Effector memory CD4-positive, alpha-beta T cell (primary cell): ENCODE measurements at places on chromosomes 13 and 19.

- no peak for DNase-seq
Measured at GRCh38 chr13:100508996-100509395, 79.6 kb downstream of the GGACT start.

GRCh38 chr19:51047031-51047335 is 12.2 kb upstream of the KLK12 start:
- DNase-seq, result no peak

DNA sequence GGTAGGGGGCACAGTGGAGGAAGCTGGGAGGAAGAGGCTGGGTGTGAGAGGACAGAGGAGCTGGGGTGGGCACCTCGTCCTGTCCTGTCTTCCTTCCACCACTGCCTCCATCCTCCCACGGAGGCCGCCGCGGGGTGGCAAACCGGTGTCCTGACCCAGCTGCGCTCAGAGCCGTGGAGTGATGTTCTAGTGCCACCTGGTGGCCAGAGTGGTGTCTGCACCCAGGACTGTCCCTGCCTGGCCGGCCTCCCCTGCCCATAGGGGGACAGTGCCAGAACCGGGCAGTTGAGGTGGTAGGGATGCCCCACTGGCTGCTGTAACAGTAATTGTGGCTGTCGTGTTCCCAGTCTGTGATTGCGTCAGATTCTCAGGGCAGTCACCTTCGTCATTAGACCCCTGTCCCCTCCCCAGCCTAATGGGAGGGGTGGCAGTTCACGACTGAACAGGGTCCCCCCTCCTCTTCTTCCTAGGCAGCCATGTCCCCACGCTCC is 11.1 kb upstream of the ARRDC2 start:
- DNase-seq, result peak; percentile 76

DNA sequence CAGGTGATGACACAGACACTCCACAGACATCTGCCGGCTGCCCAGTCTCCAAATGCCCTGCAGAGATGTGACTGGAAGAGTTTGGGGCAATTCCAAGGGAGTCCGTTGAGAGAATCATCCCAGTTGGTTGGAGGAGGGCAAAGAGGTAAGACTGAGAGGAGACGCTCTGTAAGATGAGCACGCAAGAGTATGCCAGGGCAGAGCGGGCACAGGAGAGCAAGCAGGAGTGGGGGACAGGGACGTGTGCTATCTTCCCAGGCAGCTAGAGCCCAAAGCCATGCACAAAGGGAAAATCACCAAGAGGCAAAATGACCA is 156.3 kb upstream of the TSHZ3 start:
- no peak for DNase-seq

GRCh38 chr19:31278555-31279435 is 70.4 kb downstream of the TSHZ3 start:
- no peak for DNase-seq

- DNase-seq, result no peak
Measured at GRCh38 chr13:32191452-32191998, 123.6 kb downstream of the ZAR1L start.

DNA sequence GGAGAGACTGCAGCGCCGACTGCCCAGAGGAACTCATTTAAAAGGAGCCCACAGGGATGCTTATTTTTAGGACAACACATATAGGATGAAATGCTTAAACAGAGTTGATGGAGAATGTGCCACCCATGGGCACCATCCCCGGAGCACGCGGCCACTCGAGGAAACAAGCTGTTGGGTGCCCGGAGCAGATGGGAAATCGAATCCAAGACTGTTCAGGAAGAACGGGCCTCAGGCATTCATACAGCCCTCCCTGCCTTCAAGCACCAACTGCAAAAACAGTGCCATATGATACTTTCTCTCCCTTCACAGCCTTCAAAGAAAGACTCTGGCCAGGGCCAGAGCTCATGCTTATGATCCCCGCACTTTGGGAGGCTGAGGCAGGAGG is 40.2 kb downstream of the RAB20 start:
- no peak for DNase-seq

- DNase-seq, result no peak
Measured at GRCh38 chr13:49789968-49790367, 2.5 kb downstream of the KPNA3 start.

- no peak for DNase-seq
Measured at GRCh38 chr13:29810145-29810742, 40.2 kb downstream of the UBL3 start.

GRCh38 chr19:3146677-3147100 is 10.9 kb downstream of the GNA15 start:
- peak; percentile 40 for DNase-seq

- peak; percentile 67 for DNase-seq
Measured at GRCh38 chr13:98476106-98476505, 100.8 kb downstream of the STK24 start.

- DNase-seq, result no peak
Measured at GRCh38 chr19:23698711-23699520, 11.9 kb upstream of the ZNF675 start.

- no peak for DNase-seq
Measured at GRCh38 chr13:113564331-113565023, 20.1 kb upstream of the TFDP1 start.

- DNase-seq, result no peak
Measured at GRCh38 chr13:31207661-31208552, 8.1 kb downstream of the B3GLCT start.

- no peak for DNase-seq
Measured at GRCh38 chr19:33564836-33565338, 43.3 kb upstream of the PEPD start.

GRCh38 chr19:38224014-38224862 is at the start of gene DPF1:
DPF1 (minus strand) TSS chr19:38224222; CDS start chr19:38224142, 80 bp downstream.
- DNase-seq, result peak; percentile 15

DNA sequence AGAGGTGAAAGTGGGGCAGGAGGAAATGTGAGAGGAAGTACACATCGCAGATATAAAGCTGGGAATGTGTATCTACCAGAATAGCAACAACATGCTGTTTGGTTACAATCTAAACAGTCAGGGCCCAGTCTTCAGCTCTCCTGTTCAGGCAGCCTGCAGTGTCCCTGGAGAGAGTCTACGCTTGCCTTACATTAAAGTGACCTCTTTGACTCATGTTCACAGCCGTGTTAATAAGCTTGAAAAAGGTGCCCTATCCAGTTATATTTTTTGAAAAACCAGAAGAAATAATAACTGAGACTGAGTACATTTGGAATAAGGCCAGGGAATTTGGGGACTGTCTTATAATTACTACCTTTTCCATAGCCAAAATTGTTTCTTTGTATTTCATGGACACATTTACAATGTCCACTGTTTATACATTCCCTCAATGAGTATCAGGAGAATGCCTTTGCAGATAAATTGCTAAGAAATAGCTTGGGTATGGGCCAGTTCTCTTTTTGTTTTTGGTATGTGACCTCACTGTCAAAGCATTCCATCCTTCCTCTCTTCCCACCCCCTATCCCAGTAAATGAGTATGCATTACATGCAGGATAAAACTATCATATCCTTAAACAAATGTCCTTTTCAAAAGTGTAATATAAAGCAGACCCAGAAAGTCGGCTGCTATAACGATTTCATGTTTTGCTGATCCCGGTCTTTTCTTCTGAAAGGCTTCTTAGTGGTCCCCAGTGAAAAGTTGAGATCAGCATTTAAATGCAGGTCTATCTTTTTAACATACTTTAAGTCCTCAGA is 82.6 kb downstream of the PCDH9 start:
- no peak for DNase-seq

- no peak for DNase-seq
Measured at GRCh38 chr19:11792942-11793341, 5.4 kb upstream of the ZNF491 start.

- DNase-seq, result no peak
Measured at GRCh38 chr13:96379967-96380366, 290.1 kb downstream of the HS6ST3 start.
